ENCODE measurements at places on chromosomes 13 and 19.
A peak's percentile ranks its signal among the peaks of the same experiment; 100 is the strongest.

- peak; percentile 90 for DNase-seq
Observed at GRCh38 chr13:50124536-50125303, 109.5 kb downstream of the KCNRG start.

DNA sequence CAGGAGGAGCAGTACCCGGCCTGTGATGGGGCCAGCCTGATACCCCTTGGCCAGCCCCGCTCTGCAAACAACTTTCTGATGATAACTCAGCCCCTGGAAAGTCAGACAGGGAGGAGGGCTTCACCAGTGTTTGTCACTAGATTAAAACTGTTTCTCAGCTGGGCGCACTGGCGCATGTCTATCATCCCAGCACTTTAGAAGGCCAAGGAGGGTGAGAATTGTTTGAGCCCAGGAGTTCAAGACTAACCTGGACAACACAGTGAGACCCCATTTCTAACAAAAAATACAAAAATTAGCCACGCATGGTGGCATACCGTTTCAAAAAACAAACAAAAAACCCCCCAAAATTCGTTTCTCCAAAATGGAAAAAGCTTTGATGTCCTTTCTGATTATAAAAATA is 5.5 kb upstream of the CERS1 start:
- DNase-seq: no peak

- DNase-seq: peak; percentile 90
Observed at GRCh38 chr19:40690693-40691420, 406 bp upstream of the NUMBL start.

DNA sequence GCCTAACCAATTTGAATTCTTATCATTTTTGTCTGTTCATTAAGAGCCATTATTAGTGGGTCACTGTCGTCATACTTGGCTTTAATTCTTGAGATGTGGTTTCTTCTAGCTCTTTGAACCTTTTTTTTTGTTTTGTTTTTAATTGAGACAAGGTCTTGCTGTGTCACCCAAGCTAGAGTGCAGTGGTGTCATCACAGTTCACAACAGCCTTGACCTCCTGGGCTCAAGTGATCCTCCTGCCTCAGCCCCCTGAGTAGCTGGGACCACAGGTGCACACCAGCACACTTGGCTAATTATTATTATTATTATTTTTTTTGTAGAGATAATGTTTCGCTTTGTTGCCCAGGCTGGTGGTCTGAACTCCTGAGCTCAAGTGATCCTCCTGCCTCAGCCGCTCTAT is 25.8 kb upstream of the LDLR start:
- DNase-seq: no peak

DNA sequence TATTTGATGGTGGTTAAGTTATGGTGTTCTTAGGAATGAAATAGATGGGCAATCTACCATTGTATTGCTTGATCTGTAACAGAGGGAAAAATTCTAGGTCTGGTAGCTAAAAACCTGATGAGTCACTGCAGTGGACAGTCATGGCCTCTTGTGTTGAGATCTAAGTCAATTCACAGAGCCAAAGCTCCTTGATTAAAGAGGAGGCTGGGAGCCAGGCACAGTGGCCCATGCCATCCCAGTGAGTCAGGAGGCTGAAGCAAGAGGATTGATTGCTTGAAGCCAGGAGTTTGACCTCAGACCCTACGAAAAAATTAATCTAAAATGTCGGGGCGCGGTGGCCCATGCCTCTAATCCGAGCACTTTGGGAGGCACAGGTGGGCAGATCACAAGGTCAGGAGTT is 67.1 kb upstream of the KPNA3 start:
- no peak for DNase-seq

DNA sequence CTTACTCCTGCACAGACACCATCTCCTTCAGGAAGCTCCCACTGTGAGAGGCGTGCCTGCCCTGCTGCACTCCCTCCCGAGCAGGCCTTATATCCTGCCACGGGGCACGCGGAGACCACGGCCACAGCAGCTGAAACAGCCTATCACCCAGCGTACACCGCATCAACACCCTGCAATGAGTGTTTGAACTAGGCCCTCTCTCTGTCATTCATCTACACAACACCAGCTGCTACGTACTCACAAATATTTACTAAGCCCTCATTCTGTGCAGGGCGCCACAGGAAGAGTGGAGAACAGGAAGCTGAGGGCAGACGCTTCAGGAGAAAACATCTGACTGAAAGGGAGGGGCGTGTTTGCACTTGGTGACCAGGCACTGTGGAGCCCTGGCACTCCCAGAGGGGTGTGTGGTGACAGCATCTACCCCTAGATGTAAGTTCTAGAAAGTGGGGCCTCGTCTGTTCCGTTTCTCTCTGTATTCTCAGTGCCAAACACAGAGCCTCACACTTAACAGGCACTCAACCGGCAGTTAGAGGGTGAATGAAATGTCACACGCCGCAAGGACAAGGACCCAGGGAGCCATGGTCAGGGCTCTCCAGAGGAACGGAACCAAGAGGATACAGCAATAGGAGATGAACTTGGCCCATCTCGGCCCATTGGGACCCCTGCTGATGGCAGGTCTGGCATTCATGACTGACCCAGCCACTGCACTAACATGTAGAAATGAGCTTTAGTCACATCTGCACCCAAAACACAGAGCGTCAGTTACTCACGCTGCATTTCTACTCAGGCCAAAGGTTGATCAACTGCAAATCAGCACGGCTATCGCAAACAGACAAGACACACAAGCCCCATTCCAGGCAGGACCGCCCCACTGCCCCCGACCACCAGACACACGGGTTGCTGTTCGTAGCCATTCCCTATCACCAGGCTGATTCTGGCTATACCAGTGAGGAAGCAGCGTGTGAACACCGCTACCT is 15.7 kb downstream of the RANBP3 start:
- peak; percentile 78 for DNase-seq

DNA sequence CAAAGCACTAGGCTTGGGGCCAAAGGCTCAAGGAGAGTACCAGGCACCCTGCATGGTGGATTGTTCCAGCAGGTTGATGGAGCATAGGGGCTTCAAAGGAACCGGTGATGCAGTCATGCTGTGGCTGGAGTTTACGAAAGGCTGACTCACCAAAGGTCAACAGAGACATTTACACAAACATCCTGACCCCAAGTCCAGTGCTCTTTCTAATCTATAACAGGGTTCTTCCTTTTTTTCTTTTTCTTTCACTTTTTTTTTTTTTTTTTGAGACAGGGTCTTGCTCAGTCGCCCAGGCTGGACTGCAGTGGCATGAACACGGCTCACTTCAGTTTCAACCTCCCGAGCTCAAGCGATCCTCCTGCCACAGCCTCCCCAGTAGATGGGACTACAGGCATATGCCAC is 35.6 kb upstream of the TPTE2 start:
- DNase-seq: no peak

DNA sequence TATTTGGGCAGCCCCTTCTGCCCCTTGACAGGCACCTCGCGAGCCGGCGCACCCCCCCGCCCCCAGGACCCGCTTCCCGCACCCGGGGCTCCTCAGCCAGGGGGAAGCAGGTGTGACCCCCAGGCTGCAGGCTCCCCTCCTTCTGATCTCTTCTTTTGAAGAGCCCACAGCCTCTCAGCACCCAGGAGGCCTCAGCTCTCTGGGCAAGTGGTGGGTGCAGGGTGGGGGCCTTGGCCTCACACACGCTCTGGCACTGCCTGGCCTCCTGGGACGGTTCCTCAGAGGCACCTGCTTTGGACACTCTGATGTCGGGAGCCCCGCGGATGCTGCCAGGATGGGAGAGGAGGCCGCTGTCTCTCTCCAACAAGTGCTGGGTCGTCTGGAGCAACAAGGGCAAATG is 1.5 kb upstream of the C13orf46 start:
- DNase-seq: no peak

DNA sequence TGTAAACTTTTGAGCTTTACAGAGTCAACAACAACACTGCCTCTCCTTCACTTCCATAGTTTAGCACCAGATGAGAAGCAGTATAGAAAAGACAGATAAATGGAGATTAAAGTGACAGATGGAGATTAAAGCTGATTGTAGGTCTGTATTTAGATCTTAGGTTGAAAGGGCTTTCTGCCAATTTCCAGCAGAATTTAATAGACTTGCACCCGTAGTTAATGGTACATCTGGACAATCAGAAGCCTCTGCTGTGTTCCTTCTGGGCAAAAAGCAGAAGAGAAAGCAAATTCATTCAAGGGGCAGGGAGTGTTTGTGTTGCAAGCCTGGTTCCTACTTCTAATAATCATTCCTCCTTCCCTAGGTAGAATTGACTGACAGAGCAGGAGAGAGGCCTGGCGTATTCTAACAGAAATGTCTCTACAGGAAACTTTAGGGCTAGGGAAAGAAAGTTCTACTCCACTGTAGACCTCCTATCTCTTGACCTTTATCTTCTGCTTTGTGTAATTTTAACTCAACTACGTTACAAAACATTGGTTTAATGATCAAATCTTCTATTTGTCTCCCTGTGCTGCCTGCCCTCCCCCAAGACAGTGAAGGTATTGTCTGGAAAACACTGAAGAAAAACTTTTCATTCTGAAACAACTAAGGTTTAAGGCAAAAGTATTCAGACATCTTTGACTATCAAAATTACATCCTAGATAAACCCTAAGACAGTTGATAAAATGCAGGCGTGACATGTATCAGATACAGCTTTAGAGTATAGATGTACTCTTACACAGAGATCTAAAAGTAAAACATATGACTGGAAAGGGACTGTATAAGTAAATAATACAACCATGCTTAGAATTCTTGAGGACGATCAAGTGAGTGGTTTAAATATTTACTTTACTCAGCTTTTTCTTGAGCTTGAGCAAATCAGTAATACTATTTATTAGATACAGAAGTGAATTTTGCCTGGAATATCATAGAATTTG is 44.4 kb downstream of the GPC6 start:
- DNase-seq: no peak

GRCh38 chr13:43574605-43575004 is 212.2 kb downstream of the ENOX1 start:
- no peak for DNase-seq

DNA sequence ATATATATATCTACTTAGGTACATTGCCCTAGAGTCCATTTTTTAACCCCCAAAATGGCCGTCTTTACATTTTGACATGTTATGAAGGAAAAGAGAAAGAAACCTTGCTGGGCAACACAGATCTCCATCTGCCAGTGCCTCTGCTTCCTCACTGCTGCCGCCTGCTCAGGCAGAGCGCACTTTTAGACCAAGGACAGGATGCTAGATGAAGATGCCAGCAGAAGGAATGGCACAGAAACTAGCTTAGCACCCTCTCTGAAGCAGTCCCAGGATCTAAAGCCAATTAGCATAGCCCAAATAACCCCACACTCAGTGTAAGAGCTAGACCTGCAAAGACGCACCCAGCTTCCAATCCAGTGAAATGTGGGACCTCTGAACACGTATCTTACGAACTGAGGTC is 111.9 kb downstream of the RXFP2 start:
- no peak for DNase-seq

DNA sequence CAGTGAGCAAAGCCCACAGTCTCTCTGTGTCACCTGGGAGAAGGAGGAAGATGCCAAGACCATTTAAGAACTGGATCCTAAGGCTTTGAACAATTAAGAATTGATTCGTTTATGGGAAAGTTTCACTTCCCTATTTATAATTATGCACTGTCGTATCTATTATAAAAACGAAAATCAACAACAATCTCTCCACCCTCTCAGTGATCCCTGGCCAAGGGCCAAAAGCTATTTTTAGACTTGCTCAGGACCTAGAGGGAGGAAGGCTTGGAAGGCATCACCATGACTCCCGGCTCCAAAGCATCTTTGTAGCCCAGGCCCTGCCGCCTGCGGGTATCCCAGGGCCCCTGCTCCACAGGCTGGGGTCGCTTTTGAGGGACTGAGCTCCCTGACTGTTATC is 1.3 kb downstream of the RHPN2 start:
- no peak for DNase-seq
